IPS DF 6.9 (cell line): ENCODE measurements at places on chromosomes 11 and 22.

DNA sequence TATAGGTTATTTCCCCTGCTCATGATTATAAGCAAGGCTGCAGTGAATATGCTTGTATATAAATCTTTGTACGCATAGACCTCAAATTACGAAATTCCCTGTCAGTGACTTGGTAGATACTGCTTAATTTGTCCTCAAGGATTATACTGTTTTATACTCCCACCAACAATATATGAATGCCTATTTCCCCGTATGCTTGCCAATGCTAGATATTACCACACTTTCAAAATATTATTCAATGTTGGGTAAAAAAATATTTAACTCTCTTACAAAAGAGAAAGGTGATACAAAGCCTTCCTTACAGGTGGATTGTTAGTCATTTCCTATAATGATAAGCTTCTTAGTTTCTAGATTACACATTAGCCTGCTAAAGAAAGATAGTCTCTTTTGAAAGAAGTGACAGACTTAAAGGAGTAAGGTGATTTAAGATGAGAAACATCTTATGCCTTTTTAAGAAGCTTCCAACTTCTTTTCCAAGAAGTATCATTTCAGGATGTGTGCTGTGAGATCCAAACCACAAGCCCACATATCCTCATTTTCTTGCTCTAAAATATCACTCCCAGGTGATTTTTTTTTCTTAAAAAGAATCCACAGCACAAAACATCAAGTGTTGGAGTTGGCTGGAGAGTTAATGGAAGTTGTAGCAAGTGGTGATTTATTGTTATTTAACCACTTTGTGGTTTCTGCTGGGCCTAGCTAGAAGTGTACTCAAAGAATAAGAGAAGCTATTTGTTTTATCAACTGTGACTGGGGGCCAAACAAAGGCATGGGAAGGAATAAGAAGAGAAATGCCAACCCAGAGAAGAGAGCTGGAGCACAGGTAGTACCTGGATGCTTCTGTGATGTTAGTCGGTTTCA lies 59.2 kb downstream of the BARX2 start:
- DNase-seq: no peak

- DNase-seq: no peak
Observed at GRCh38 chr11:57476757-57477506, 16.6 kb downstream of the RTN4RL2 start.

GRCh38 chr11:39294648-39295047 lies 2164.8 kb downstream of the LRRC4C start:
- DNase-seq: no peak

- no peak for DNase-seq
Observed at GRCh38 chr22:46072981-46073682, 77.2 kb upstream of the PPARA start.

DNA sequence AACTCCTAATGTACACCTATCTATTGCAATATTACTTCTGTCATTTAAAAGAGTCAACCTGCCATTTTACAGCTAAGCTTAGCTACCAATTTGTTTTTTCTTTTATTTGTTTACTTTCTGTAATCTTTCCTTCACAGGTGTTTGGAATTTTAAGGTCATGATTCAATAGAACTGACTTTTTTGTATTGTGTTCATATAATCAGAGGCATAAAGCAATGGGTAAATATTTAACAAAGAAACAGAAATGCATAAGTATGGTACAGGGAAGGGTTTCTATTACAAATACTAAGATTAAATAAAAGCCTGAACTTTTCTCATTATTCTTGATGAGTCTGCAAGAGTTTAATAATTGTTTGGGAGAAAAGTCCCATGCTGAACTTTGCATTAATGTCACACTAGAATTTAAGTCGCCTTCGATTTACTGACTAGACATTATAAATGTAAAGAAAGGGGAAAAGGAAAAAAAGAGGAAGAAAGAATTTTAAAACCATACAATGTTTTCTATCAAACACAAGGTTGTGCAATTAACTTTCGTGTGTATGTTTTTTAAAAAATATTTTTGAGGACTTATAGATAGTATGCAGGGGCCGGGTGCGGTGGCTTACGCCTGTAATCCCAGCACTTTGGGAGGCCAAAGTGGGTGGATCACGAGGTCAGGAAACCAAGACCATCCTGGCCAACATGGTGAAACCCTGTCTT lies 35.0 kb upstream of the HIPK3 start:
- no peak for DNase-seq

- DNase-seq: no peak
Observed at GRCh38 chr11:60127311-60127811, 38.9 kb downstream of the MS4A2 start.

DNA sequence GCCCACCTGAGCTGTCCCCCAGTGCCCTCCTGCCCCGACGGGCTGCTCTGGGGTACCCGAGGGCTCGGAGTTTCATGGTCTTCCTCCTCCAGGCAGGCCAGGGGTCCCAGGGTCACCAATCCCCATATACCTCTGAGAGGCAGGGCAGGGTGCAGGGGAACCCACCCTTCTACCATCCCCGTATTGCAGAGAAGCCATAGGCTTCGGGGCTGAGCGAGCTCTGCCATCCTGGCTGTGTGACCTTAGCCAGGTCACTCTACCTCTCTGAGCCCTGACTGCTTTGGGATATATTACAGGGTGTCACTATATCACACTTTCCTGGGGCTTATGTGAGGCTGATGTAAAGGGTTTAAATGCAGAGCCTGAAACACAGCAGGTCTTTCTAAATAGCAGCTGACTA lies 57.4 kb downstream of the NAT10 start:
- DNase-seq: no peak

DNA sequence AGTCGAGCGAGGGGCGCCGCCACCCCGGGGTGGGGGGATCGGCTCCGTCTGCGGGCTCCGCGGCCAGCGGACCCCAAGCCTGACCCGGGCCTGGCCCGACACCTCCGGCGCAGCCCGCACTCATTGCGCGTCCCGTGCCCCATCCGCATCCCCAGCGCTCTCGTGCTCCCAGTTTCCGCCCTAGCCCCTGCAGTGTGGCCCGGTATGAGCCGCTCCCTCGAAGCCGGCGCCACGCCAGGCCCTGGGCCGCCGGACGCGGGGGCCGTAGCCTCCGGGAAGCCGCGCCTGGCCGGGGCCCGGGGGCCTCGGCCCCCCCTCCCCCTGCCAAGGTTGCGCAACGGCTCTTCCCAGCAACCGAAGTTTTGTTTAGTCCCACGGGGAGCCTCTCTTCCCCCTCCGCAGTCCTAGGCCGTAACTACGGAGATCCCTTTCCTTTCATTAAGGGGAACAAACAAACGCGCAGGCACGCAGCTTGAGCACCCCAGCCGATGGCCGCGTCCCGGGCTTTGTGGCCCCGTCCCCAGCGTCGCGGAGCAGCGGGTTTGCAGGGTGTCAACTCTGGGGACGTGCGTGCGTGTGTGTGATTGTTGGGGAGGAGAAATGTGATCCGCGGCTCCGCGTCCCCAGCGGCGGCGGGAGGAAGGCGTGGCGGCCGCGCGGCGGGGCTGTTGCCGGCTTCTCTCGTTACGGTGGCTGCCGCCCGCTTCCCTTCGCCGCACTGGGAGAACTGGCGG lies 883 bp downstream of the HIPK3 start:
- peak; percentile 33 for DNase-seq

GRCh38 chr11:96215826-96216225 lies 127.2 kb downstream of the MAML2 start:
- DNase-seq: no peak

GRCh38 chr22:44878483-44879300 lies 126.3 kb downstream of the ARHGAP8 start:
- DNase-seq: no peak

- no peak for DNase-seq
Observed at GRCh38 chr22:50425179-50425916, 49.5 kb downstream of the SBF1 start.

- DNase-seq: no peak
Observed at GRCh38 chr22:44342347-44342956, 29.7 kb upstream of the SHISAL1 start.

DNA sequence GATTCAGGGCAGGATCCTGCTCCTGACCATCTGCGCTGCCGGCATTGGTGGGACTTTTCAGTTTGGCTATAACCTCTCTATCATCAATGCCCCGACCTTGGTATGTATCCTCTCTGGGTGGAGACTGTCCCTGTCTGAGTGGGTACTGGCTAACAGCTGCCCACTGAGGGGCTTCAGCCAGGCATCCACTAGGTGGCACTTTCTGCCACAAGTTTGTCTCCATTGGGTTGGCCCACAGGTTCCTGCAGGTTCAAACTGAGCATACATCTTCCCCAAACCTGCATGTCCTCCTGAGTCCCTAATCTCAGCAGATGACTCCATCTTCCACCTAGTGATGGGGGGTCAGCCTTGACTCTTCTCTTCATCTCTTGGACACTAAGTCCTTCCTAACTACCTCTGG lies 4.4 kb downstream of the SLC2A11 start:
- DNase-seq: no peak

- no peak for DNase-seq
Observed at GRCh38 chr11:14388352-14388751, 29.4 kb upstream of the RRAS2 start.

GRCh38 chr22:19896665-19897355 lies 42.1 kb upstream of the GNB1L start:
- no peak for DNase-seq

DNA sequence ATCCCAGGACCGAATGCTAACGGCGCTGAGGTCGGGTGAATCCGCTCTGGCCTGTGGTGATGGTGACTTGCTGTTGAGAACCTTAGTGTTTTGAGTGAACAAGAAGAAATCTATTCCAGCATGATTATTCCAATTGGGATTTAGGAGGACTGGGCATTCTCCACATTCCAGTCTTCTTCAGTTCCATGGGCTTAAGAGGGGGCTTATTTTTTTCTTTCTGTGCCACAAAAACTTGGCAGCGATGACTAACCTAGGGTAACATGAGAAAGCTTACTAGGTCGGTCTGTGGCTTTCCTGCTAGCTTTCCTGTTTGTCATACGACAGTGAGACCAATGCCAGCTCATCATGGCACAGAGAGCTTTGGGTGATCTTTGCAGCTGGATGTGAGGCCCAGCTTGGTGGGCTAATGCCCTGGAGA lies 62.9 kb upstream of the ATXN10 start:
- DNase-seq: no peak

DNA sequence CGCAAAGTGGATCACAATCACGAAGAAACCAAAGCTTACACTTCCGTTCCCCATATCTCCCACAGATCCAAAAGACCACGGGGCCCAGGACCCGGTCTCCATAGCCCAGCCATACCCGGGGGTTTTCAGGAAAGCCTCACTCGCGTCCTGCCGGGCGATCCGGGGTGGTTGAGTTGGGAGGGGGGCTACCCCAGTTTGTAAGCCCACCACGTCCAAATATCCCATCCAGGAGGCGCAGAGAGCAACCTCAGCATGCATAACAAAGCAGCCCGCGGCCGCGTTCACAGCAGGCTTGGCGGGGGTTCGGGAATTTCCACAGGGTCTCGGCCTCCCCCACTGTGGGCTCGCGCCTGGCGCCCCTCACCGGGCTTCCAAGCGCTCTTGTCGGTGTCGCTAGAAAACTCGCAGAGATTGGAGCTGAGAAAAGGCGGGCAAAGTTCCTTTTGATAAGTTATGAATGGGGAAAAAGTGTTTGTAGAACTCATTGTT lies 9.5 kb downstream of the SDF2L1 start:
- no peak for DNase-seq

- no peak for DNase-seq
Observed at GRCh38 chr11:7567311-7567710, 53.5 kb downstream of the PPFIBP2 start.

DNA sequence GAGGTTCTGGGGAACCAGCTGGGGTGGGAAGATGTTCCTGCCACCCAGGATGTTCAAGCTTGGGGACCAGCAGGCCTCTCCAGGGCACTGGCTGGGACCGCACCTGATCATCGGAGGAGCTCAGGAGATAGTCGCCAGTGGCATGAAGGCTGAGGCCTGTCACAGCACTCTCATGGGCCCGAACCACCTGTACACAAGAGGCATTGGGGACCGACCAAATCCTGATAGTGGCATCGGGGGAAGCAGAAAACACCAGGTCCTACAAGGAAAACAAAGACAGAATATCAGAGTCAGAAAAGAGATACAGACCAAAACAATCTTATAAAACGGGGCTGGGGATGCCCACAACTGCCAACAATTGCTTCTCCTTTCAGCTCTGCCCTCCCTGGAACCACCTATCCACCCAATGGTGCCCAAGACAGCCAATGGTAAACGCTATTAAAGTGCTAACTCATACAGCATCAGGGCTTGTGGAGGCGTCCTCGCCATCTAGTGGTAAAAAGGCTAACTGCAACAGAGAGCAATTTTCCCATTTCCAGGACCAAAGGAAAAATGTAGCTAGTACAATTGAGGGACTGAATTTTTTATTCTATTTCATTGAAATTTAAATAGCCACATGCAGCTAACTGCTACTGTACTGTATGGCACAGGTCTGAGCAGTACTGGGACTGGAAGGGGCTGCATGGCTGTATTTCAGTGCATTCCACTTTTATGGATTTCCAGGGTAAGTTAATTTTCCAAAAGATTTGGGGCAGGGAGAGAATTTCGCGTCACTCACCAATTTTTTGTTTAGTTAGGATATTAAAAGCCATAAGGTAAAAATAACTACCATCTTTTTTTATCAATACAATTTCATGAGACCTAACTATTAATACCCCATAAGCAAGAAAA lies 7.1 kb downstream of the PRPF19 start:
- DNase-seq: peak; percentile 55

- no peak for DNase-seq
Observed at GRCh38 chr11:19525714-19526113, 186.9 kb upstream of the NAV2 start.
